ENCODE measurements at places on chromosomes 4 and X.

GRCh38 chr4:177480795-177481194 lies 38.6 kb upstream of the AGA start:
- no peak for DNase-seq

- no peak for DNase-seq
Measured at GRCh38 chrX:16851827-16852226, 18.3 kb downstream of the RBBP7 start.

DNA sequence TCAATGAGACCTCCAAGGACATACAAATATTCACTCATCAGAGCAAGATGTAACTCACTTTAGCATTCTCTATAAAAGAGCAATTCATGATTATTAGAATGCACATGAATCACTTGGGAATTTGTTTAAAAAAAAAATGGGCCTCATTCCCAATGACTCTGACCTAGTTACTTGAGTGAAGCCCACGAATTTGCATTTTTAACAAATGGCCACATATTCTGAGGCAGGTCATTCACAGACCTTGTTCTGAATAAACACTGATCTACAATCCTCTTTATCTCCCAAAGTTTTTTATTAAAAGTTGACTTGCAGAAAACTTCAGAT lies 255.1 kb upstream of the VEGFC start:
- DNase-seq: no peak

GRCh38 chr4:138749303-138749702 lies 266.3 kb upstream of the NOCT start:
- no peak for DNase-seq

DNA sequence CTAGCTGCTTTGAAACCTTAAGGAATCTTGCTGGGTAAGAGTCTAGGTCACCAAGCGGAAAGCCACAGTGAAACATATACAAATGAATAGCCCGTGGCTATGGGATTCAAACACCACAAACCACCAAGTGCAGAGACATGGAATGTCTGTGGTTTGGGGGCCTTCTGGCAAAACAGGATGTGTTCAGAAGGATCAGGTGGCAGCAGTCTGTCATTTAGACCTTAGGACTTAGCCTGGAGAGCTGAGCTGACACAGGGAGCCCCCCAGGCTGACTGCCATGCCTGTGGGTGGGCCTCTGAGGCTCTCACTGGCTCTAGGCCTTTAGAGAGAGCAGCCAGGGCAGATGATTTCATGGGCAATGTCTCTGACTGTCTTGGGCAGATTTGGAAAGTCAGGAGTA lies 225.6 kb downstream of the FBXW7 start:
- DNase-seq: no peak

DNA sequence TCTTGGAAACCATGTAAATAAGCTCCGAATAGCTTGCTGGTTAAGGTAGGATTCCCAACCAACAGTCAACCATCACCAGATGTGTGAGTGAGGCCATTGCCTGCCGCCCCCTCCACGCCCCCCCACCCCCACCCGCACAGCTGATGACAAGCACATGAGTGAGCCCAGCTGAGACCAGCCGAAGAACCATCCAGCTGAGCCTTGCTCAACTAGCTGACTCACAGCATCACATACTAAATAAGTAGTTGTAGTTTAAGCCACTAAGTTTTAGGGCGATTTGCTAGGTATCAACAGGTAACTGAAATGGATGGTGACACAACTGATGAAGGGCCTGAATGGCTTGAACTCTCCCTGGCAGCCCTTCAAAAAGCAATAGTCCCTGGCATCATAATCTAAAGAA lies 1.6 kb upstream of the CCDC149 start:
- DNase-seq: no peak

DNA sequence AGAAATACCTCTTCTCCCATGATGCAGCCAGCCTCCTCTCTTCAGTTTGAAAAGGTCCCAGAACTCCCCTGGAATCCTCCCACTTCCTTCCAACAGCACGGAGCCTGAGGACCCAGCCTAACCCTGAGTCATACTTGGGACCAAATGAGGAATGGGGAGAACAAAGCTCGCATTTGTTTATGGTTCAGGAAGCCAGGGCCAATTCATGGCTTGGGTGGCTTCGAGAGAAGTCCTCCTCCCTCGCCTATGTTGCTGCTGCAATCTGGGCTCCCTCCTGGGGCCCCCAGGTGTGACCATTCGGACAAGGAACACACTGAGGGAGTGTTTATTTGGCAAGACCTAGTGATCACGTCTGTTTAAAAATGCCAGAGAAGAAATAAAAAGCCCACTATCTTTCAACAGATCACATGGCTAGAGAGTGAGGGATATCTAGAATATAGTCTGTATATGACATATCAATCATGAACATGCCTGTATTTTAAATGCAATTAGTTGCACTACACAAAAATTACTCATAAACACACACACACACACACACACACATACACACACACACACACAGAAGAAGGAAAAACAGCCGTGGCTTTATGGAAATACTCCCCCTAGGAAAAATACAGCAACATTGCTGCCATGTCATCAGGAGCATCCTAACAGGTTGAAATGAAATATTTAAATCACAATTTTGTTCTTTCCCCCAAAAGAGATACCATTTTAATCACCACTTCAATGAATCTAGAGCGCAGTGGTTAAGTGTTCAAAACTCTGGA lies 155.7 kb upstream of the MAP3K15 start:
- DNase-seq: no peak

GRCh38 chrX:72569786-72570185 lies 2.9 kb downstream of the HDAC8 start:
- DNase-seq: no peak

DNA sequence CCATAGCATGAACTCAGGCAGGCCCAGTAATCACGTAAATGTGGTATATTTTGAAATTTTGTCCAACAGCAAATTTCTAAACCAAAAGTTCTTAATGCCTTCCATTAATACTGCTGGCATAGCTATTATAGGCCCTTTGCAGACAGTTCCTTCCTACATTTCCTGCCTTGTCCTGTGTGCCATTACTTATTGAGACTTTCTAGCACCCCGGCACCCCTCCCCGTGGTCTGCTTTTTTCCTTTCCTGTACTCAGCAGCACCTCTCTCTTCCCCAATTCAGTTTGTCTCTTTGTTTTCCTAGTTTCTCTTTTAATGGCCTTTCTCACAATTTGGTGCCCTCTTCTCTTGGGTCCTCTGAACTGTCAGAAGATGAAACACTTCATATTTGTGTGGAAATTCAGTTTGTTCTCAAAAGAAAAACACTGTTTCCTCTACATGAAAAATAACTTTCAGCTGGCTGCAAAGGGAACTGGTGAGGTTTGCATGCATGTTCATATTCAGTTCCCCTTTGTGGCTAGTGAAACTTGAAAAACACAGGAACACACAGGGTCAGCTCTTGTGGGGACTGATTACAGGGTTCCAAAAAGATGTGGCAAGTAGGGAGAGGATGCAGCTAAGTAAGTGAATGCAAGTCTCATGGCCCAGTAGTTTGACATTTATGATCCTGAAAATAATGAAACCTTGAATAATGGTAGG lies 17.1 kb downstream of the GPR34 start:
- no peak for DNase-seq

DNA sequence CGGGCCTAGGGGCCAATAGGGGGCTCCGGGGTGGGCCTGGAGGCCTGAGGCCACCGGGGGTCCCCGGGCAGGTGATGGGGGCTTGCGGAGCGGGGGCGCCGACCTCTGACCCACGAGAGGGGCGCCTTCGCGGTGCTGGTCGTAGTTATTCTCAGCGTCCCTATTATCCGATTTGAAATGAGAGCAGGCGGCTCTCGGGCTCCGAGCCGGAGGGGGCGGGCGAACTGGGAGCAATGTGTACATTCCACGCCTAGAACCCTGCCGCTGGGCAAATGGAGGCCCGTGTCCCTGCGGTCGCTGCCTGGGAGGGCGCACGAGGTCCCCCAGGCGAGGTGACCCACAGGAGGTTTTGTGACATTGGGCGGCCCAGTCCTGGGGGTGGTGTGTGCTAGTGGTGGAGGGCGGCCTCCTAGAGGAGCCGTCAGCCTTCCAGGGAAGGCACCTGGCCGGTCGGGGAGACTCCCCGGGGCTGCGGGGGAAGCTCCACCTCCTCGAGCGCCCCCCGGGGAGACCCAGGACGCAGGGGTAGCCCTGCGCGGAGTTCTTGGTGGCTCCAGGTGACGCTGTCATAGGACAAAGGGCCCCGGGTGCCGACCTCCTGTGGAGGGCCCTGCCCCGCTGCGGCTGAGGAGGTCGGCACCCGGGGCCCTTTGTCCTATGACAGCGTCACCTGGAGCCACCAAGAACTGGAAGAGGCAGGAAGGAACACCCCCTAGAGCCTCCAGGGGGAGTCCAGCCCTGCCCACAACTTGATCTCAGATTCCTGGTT lies 102.6 kb upstream of the PRKX start:
- peak; percentile 30 for DNase-seq

DNA sequence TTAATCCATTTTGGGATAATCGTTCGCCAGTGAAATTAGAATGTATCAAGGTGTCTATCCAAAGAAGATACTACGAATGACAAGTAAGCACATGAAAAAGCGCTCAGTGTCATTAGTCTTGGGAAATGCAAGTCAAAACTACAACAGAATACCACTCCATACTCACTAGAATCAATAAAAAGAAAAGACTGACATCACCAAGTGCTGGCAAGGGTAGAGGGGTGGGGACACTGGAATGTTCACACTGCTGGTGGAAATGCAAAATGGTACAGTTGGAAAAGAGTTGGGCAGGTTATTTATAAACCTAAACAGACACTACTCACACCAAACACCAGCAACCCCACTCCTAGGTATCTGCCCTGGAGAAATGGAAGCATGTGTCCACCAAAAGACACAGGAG lies 11.2 kb downstream of the WDR1 start:
- DNase-seq: no peak

- no peak for DNase-seq
Measured at GRCh38 chrX:23980011-23980441, 47.0 kb downstream of the KLHL15 start.

- DNase-seq: no peak
Measured at GRCh38 chr4:73864961-73865360, 4.2 kb upstream of the CXCL1 start.

GRCh38 chr4:6913350-6913905 lies 3.8 kb downstream of the TBC1D14 start:
- no peak for DNase-seq
